Peyer's patch (tissue), 4 donors: ENCODE measurements at places on chromosomes 11 and 22. TPM values are rescaled to one million over a fixed set of nuclear protein-coding genes. Genes with fewer than 3 reads are reported as not detected.

- peak; percentile 88 for DNase-seq
Observed at GRCh38 chr22:50531962-50532674, 2.3 kb upstream of the TYMP start.

GRCh38 chr22:50621948-50622722 is 5.8 kb downstream of the ARSA start:
- DNase-seq, result peak; percentile 79

GRCh38 chr11:30853439-30853838 is 267.3 kb upstream of the MPPED2 start:
- no peak for DNase-seq

- DNase-seq, result no peak
Observed at GRCh38 chr11:1843098-1843473, 4.3 kb downstream of the TNNI2 start.

GRCh38 chr11:40293655-40294348 is 1165.7 kb downstream of the LRRC4C start:
- no peak for DNase-seq

- no peak for DNase-seq
Observed at GRCh38 chr11:130761560-130762220, 154.6 kb downstream of the SNX19 start.

DNA sequence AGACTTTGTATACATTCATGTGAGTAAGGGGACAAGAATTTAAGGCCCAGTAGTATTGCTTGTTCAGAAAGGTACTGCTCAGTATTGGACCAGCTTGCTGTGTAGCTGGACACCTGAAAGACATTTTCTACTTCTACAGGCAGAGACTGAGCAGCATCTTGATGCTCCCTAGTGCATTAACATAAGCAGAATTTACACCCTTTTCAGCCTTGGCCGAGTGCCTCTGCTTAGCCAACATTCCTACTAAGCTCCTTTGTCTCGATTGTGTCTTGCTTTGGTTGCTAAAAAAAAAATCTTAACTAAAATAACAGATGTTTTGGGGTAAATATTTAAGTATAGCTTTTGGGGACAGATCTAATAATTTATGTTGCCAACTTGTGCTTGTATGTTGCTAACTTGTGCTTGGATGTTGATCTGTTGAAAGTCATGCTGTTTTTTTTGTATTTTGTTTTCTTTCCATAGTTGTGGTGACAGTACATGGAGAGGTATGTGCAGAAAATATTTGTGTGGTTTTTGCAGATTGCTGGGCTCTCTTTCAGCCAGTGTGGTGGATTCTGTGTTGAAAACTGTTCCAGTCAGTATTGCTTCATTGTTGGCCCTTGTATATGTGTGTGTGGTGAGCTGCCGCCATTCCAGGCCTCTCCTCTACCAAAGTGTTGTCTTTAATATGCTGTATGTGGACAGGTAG is 3.7 kb downstream of the PTS start:
- no peak for DNase-seq

GRCh38 chr22:46148336-46148735 is 2.0 kb upstream of the PPARA start:
- no peak for DNase-seq

GRCh38 chr11:72009156-72009555 is 10.4 kb downstream of the IL18BP start:
- DNase-seq, result no peak

- no peak for DNase-seq
Observed at GRCh38 chr11:127567237-127567932, 566.8 kb upstream of the KIRREL3 start.

DNA sequence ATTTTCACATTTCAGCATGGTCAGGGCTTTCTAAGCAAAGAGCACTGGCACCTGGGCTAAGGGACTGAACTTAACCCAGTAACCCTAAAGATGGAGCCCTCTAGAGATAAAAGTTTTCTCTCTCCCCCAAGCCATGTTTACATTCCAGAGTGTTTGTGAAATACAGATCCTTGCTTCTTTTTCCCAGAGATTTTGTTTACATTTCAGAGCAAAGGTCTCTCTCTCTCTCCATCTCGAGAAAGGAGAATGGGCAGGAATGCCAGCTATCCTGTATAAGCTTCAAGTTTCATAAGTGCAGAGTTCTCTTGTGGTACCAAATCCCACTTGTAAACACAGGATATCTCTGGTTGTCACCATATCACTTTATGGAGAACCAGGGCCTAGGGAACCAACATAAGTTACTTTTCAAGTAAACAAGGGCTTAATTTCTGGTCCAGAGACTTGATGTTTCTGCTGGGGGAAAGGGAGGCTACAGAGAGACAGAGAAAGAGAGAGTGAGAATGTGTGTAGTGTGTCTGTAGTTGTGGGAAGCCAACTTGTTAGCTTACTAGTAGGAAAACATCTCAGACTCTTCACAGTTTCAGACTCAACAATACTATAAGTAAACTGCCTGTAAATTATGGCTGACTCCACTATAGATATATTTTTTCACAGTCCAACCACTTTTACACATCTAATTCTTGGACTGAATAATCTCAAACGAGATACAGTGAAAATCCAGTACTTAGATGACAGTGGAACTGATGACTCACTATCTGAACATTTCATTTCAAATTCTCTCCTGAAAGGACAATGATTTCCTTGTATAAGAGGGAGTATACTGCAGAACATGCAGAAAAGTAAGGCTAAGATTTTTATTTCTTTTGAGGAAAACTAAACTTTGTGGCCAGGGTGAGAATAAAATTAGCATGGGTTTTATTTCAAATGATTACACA is 76.2 kb downstream of the ARHGAP32 start:
- DNase-seq, result no peak

- no peak for DNase-seq
Observed at GRCh38 chr11:109752212-109752825, 330.3 kb downstream of the C11orf87 start.

GRCh38 chr11:13276454-13276831 is 1.1 kb upstream of the BMAL1 start:
- peak; percentile 23 for DNase-seq

DNA sequence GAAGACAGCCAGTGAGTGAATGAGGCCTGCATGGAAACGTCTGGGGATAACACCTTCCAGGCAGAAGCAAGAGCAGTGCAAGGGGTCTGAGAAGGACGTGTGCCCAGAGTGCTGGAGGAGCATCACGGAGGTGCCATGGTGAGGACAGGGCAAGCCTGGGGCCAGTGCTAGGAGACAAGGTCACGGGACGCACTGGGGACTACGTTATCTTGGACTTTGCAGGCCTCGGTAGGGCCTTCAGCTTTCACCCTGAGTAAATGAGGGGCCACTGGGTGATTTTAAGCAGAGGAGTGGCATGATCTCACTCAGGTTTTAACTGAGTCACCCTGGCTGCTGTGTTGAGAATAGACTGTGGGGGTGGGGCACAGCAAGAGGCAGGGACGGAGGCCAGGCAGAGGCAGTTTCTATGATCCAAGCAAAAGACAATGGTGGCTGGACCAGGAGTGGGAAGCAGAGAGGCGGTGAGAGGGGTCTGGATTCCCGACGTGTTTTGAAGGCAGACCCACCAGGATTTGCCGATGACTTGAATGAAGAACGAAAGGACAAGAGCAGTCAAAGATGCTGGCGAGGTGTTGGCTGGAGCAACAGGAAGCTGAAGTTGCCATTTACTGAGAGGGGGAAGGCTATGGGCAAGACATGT is 102.7 kb upstream of the PARVA start:
- DNase-seq, result no peak

- DNase-seq, result no peak
Observed at GRCh38 chr22:41538583-41538982, 5.7 kb downstream of the POLR3H start.

- DNase-seq, result peak; percentile 59
Observed at GRCh38 chr11:2099516-2100349, 39.5 kb downstream of the IGF2 start.

GRCh38 chr11:95531116-95531515 is 258.5 kb downstream of the FAM76B start:
- no peak for DNase-seq

- DNase-seq, result peak; percentile 65
Observed at GRCh38 chr11:112655371-112655770, 305.8 kb upstream of the NCAM1 start.

GRCh38 chr22:28883917-28884746 is 760 bp downstream of the ZNRF3 start:
- DNase-seq, result peak; percentile 19

GRCh38 chr22:47888817-47889216 is 1126.4 kb downstream of the TBC1D22A start:
- no peak for DNase-seq

- DNase-seq, result peak; percentile 15
Observed at GRCh38 chr22:44404341-44405020, 91.7 kb upstream of the SHISAL1 start.

GRCh38 chr22:23012081-23012622 is 58.2 kb upstream of the GNAZ start:
- DNase-seq, result no peak

GRCh38 chr11:69697469-69697843 is 6.4 kb downstream of the FGF19 start:
- DNase-seq, result no peak

DNA sequence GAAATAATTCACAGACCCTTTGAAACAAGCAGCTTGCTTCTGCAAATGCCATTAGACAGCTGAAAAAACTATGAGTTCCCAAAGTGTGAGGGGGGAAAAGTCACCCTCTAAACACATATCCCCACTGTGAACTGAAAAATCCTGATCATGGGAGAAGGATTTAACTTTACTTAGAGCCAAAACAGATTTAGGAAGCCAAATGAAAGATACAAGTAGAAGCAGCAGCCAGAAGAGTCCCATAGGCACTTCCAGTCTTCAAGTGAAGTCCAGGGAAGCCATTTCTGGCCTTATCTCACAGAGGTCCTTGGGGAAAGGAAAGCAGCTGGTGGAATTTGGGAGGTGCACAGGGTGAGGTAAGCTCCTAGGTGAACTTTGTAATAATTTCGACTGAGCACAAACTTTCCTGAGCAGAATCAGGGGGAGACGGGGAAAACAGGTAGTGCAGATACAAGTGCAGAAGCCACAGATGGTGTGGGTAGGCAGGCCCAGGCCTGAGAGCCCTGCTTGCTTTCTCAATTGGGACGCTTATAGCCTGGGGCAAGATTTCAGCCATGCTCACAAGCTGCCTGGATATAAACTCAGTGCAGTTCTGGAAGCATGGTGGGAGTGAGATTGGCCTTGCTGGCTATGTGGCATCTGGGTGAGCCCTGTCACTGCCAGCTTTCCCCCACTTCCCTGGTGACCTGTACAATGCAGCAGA is 44.8 kb downstream of the GAS2 start:
- no peak for DNase-seq

Gene USP2
- 29.1 TPM for total RNA-seq

Gene DDIAS
- total RNA-seq, result not detected

Gene TPH1
- 11.4 TPM for total RNA-seq

Gene MRGPRG
- total RNA-seq, result not detected

Gene RSF1
- total RNA-seq, result 129 TPM

Gene CCDC34
- total RNA-seq, result 4.8 TPM

Gene CHRM1
- total RNA-seq, result not detected
